ENCODE measurements at places on chromosomes 6 and 20. TPM values are rescaled to one million over a fixed set of nuclear protein-coding genes. Genes with fewer than 3 reads are reported as not detected.

DNA sequence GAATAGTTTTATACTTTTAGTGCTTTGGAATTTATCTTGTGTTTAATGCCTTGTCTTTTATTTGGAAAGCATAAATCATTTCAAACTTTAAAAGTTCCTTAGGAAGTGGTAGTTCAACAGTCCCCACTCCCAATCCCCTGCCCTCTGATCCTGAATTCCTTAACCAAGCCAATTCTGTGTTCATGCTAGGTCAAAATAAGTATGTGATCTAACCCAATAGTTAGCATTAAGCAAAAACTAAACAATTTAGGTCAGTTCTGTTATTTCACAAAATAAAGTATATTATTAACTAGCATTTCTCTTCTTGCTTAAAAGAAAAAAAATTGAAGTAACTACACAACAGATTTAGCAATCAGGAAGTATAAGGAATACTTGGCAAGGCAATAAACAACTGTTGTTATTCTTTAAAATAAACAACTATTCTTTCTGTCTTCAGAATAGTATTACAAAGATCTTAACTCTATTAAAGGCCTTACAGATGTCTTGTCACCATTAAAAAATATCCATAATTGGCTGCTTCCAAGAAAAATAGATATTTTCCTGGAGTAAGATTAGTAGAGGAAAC is 37.0 kb downstream of the AKIRIN2 start:
- H3K27me3 ChIP-seq: no peaks in the 10 kb centered on the region
- no peak overlapping the region for H3K27ac ChIP-seq
- DNase-seq: no peak
- H3K4me1 ChIP-seq: no peaks in the 10 kb centered on the region
- peaks cover 20% of the 10 kb centered on the region for H3K36me3 ChIP-seq
- no peak overlapping the region for H3K4me3 ChIP-seq

- no peak for DNase-seq
- H3K36me3 ChIP-seq: no peaks in the 10 kb centered on the region
- no peak overlapping the region for H3K27ac ChIP-seq
- no peaks in the 10 kb centered on the region for H3K4me1 ChIP-seq
- H3K4me3 ChIP-seq: no peak overlapping the region
Measured at GRCh38 chr6:18579869-18580268, 192.7 kb downstream of the RNF144B start.

- H3K4me1 ChIP-seq: no peaks in the 10 kb centered on the region
- no peak for DNase-seq
- H3K27me3 ChIP-seq: no peaks in the 10 kb centered on the region
- H3K4me3 ChIP-seq: no peak overlapping the region
Measured at GRCh38 chr20:3199976-3200755, 4.3 kb downstream of the DDRGK1 start.

DNA sequence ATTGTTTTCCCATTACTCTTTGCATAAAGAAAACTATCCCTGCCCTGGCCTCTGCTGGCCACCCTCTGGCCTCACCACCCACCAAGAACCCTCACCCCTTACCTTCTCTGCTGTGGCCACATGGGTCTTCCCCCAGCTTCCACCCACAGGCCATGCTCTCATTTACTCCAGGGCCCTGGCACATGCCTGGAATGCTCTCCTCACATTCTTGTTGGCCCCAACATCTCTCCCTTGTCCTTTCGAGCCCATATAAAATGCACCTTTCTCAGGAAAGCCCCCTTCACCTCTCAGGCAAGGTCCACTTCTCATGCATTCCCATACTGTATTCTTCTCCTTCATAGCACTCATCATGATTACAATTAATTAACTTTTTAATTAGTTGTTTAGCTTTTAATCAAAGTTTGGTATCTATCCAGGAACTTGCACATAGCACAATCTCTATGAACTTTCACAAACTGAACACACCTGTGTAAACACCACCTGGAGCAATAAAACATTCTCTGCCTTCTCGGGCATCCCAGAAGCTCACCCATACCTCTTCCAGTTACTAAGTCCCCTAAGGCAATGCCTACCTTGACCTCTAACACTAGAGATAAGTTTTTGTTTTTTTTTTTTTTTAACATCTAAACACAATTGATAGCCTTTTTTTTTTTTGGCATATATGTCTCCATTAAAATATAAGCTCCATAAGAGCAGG is 617.2 kb downstream of the PTPRT start:
- H3K27ac ChIP-seq: no peak overlapping the region
- no peaks in the 10 kb centered on the region for H3K36me3 ChIP-seq
- H3K4me3 ChIP-seq: no peak overlapping the region
- H3K4me1 ChIP-seq: no peaks in the 10 kb centered on the region

- H3K36me3 ChIP-seq: no peaks in the 10 kb centered on the region
- no peak overlapping the region for H3K4me3 ChIP-seq
- H3K4me1 ChIP-seq: no peaks in the 10 kb centered on the region
- no peak for DNase-seq
- H3K27ac ChIP-seq: no peak overlapping the region
Measured at GRCh38 chr6:148608199-148608951, 138.5 kb upstream of the UST start.

GRCh38 chr6:145155873-145156782 is 579.2 kb downstream of the EPM2A start:
- no peak for DNase-seq
- H3K4me1 ChIP-seq: no peaks in the 10 kb centered on the region
- no peaks in the 10 kb centered on the region for H3K27me3 ChIP-seq
- H3K27ac ChIP-seq: no peak overlapping the region
- no peaks in the 10 kb centered on the region for H3K36me3 ChIP-seq

GRCh38 chr20:63021356-63022321 is 14.9 kb upstream of the BHLHE23 start:
- DNase-seq: no peak
- no peak overlapping the region for H3K4me3 ChIP-seq
- no peaks in the 10 kb centered on the region for H3K36me3 ChIP-seq
- H3K4me1 ChIP-seq: no peaks in the 10 kb centered on the region
- no peaks in the 10 kb centered on the region for H3K27me3 ChIP-seq
- H3K27ac ChIP-seq: no peak overlapping the region

- H3K27me3 ChIP-seq: no peaks in the 10 kb centered on the region
- no peak overlapping the region for H3K27ac ChIP-seq
- peak; percentile 67 for DNase-seq
- peak overlapping the region; percentile 18 for H3K4me3 ChIP-seq
- H3K4me1 ChIP-seq: peaks cover 10% of the 10 kb centered on the region
Measured at GRCh38 chr20:48620507-48621375, 207.1 kb downstream of the PREX1 start.

- no peak overlapping the region for H3K4me3 ChIP-seq
- H3K4me1 ChIP-seq: no peaks in the 10 kb centered on the region
- no peak for DNase-seq
Measured at GRCh38 chr6:23380465-23380864, 745.5 kb upstream of the NRSN1 start.

DNA sequence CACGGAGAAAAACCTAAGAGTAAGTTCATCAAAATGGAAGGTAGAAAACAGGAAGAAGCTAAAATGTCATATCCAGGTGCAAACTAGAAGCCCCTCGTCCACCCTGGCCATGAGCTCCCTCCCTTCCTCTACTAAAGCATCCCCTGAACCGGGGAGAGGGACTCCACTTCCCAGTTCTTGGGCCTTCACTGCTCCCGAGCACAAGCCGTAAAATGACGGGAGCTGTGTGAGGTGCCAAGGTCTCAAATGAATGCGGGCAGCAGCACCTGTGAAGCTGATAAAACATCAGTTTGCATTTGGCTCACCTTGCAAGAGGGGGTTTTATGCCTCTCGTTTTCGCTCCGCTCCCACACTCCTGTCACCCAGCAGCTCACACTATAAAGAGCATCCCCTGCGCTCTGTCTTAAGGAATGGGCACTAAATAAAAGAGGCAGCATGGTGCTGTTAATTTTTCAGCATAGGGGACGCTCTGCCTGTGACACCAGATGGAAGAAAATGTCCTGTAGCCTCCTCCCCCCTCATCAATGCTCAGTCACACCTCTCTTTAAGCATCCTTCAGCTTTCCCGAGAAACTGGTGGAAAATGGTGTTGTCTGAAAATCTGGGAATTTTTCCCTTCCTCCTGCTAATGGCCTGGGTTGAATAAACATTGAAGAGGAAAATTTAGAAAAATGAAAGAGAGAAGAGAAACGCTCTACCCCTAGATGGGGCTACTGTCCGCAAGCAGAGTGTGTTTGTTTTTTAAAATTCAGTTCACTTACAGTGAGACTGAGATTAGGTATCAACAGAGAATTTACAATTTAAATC is 563.0 kb upstream of the AGPAT4 start:
- H3K4me1 ChIP-seq: no peaks in the 10 kb centered on the region
- no peak for DNase-seq
- no peak overlapping the region for H3K4me3 ChIP-seq
- H3K27ac ChIP-seq: no peak overlapping the region
- no peaks in the 10 kb centered on the region for H3K27me3 ChIP-seq

DNA sequence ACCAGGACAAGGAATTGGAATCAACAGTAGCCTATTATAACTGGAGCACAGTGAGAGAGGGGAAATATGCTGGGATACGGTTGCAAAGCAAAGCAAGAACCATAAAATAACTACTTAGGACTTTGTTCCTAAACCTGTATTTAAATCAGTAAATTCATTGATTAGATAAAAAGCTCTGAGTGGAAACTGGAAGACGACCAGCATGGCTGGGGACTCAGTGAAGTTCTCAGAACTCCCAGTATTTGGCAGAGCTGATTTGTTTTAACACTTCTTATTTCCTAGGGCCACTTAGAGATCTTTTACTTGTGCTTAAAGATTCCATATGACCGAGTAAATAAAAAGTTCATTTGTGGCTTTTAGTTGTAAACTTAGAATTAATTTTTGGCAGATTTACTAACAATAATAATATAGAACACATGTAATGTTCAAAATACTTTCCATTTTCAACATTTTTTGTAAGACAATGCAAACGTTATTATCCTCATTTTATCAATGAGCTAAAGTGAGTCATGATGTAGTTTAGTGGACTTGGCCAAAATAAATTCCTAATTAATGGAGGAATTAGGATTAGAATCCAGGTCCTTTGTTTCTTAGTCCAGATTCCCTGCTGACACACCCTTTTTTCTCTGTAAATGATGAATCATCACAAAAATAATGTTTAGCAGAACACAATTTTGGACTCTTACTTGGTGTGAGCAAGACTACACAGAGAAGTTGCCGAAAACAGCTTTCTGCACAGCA is 392.9 kb downstream of the GJA1 start:
- no peak overlapping the region for H3K4me3 ChIP-seq
- no peak overlapping the region for H3K27ac ChIP-seq
- no peak for DNase-seq

- no peaks in the 10 kb centered on the region for H3K36me3 ChIP-seq
- no peak overlapping the region for H3K4me3 ChIP-seq
- H3K4me1 ChIP-seq: no peaks in the 10 kb centered on the region
- DNase-seq: no peak
- no peaks in the 10 kb centered on the region for H3K27me3 ChIP-seq
Measured at GRCh38 chr20:51372966-51373365, 169.6 kb downstream of the NFATC2 start.

GRCh38 chr6:97591955-97592354 is 308.9 kb upstream of the MMS22L start:
- no peaks in the 10 kb centered on the region for H3K36me3 ChIP-seq
- no peaks in the 10 kb centered on the region for H3K4me1 ChIP-seq
- DNase-seq: no peak
- H3K4me3 ChIP-seq: no peak overlapping the region

DNA sequence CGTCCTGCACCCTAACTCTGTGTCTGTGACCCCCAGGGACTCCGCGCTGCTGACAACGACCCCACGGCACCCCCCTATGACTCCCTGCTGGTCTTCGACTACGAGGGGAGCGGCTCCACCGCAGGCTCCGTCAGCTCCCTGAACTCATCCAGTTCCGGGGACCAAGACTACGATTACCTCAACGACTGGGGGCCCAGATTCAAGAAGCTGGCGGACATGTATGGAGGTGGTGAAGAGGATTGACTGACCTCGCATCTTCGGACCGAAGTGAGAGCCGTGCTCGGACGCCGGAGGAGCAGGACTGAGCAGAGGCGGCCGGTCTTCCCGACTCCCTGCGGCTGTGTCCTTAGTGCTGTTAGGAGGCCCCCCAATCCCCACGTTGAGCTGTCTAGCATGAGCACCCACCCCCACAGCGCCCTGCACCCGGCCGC is 129.0 kb downstream of the TAF4 start:
- no peak overlapping the region for H3K27ac ChIP-seq
- H3K36me3 ChIP-seq: no peaks in the 10 kb centered on the region
- H3K4me1 ChIP-seq: no peaks in the 10 kb centered on the region
- DNase-seq: no peak
- no peaks in the 10 kb centered on the region for H3K27me3 ChIP-seq

GRCh38 chr6:85660181-85660611 is 17.5 kb upstream of the SYNCRIP start:
- no peaks in the 10 kb centered on the region for H3K27me3 ChIP-seq
- no peak overlapping the region for H3K27ac ChIP-seq
- no peak for DNase-seq
- H3K4me1 ChIP-seq: no peaks in the 10 kb centered on the region
- no peak overlapping the region for H3K4me3 ChIP-seq
- H3K36me3 ChIP-seq: no peaks in the 10 kb centered on the region

DNA sequence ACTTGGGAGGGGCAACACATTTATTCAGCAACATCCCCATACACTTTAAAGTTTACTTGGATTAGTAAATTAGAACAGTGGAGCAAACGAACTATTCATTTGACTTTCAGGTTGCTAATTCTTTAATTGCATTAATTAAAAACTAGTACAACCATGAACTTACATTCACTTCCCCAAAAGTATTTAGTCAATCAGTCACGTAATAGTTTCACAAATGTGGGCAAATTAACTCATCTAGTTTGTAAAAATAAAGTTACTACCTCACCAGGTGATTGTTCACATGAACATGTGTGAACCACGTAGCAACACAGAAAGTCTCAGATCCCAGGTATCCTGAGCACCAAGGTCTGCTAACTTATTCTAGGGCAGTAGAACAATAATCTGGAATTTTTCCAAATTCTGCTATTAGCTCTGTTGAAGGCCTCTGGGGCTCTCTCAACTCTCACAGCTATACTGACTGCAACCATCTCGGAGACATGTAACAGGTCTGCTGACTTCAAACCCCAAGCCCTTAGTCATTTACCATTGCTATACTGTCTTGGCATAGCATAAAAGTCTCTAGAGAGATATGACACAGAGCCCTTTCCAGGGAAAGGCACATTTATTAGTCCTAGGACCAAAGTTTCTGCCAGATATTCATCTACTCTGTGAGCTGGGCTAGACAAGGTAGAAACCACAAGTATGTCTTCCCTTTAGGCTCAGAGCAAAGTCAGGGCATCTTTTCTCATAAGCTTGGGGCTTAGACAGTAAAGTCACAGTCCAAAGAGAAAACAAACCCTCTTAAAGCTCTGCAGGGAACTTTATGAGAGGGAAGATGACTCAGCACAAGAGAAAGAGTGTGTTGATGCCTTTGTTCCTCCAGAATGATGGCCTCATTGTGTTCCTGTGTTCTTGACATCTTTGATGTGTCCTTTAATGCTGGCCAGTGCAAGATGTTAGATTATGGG is 50.9 kb upstream of the CCDC28A start:
- no peak overlapping the region for H3K27ac ChIP-seq
- no peaks in the 10 kb centered on the region for H3K36me3 ChIP-seq
- no peak for DNase-seq
- H3K4me1 ChIP-seq: 0 out of 2 replicates have a peak, but pooled peaks cover 3% of the 10 kb centered on the region
- H3K4me3 ChIP-seq: no peak overlapping the region
- no peaks in the 10 kb centered on the region for H3K27me3 ChIP-seq

- no peaks in the 10 kb centered on the region for H3K4me1 ChIP-seq
- no peaks in the 10 kb centered on the region for H3K36me3 ChIP-seq
- H3K27me3 ChIP-seq: no peaks in the 10 kb centered on the region
- H3K4me3 ChIP-seq: no peak overlapping the region
Measured at GRCh38 chr6:82129797-82130196, 117.7 kb downstream of the IBTK start.

ERVFRD-1 gene
- total RNA-seq: not detected

BACH2 gene
- 1.6 TPM for total RNA-seq

C6orf58 gene
- total RNA-seq: not detected

HCK gene
- 0.98 TPM for total RNA-seq

CCN6 gene
- 3.0 TPM for total RNA-seq

NXT1 gene
- 31.3 TPM for total RNA-seq

BPIFB1 gene
- 0.10 TPM for total RNA-seq

SCRT2 gene
- total RNA-seq: not detected
